Cardiac atrium fibroblast (primary cell): ENCODE measurements at places on chromosomes 5 and 9. TPM values are rescaled to one million over a fixed set of nuclear protein-coding genes. Genes with fewer than 3 reads are reported as not detected.

The OTULINL gene
- total RNA-seq: not detected in 2 replicates

The SOX30 gene
- total RNA-seq: not detected in 2 replicates

The CTSV gene
- 0.18 and 2.4 TPM in 2 replicates for total RNA-seq

The ELL2 gene
- 20.9 and 34.2 TPM in 2 replicates for total RNA-seq

The CSF2 gene
- total RNA-seq: 2.3 TPM in 1 of 2 replicates, not detected in the other

The FCN2 gene
- not detected in 2 replicates for total RNA-seq

The SLC36A3 gene
- total RNA-seq: not detected in 2 replicates

The DRD1 gene
- total RNA-seq: not detected in 2 replicates
